ENCODE measurements at places on chromosomes 3 and 15. TPM values are rescaled to one million over a fixed set of nuclear protein-coding genes. Genes with fewer than 3 reads are reported as not detected.

Gene TPRG1
- polyA plus RNA-seq, result 3.6 TPM

- no peak for DNase-seq
These were observed 73.1 kb upstream of the BHLHE40 start for GRCh38 chr3:4906107-4906621.

- DNase-seq, result no peak
These were observed 62.3 kb downstream of the CHSY1 start for GRCh38 chr15:101189409-101190091.

GRCh38 chr15:30921781-30922479 lies 18.2 kb downstream of the FAN1 start:
- DNase-seq, result no peak

GRCh38 chr15:72491768-72492167 lies 17.6 kb downstream of the ARIH1 start:
- no peak for DNase-seq

Gene OGG1
- 27.8 TPM for polyA plus RNA-seq

GRCh38 chr3:24981924-24982323 lies 446.1 kb upstream of the RARB start:
- no peak for DNase-seq

Gene WDR72
- not detected for polyA plus RNA-seq

DNA sequence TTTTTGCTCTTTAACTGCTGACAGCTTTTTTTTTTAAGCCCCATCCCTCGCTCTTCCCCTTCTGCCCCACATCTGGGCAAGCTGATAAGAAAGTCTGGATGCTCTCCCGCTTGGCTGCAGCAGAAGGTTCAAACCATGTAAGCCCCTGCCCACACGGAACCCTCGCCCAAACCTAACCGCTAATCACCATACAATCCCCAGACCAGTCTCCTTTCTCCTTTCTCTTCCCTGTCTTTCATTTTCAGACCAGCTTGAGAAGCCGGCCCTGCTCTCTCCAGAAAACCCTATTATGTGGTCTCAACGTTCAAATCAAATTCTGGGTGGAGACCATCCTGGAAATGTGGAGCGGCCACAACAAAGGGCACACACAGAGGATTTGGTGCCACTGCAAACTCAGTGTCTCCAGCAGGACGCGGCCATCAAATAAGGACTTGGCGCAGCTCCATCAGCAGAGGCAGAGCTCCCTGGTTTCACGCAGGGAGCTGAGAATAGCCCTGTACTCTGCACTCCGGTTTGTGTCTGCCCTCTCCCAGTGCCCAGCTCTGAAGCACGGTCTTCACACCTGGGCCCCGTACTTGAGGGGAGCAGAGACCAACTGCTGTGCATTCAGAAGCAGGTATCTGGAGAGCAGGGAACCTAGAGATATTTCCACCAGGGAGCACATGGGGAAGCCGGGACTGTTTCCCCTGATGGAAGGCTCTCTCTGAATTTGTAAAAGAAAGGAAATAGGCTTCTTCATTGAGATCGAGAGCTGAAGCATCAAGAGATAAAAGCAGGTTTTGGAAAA lies 92.6 kb downstream of the XXYLT1 start:
- no peak for DNase-seq

Gene GABRR3
- not detected for polyA plus RNA-seq
